ENCODE measurements at places on chromosomes 1 and 21. TPM values are rescaled to one million over a fixed set of nuclear protein-coding genes. Genes with fewer than 3 reads are reported as not detected.

DNA sequence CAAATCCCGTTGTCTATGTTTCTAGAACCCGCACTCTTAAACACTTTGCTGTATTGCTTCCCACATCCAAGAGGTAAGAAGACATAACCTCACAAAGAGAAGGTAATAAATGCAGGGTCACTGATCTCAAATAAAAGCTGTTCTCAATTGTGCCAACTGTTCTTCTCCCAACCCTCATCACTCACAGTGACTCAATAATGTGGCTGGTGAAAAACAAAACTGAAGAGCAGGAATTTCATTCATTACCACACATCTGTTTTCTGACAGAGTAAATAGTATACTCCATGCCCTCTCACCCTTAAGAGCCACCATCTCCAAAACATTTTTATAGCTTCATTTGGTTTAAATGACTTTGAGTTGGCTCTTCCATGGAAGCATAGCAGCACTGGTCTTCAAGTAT lies 6.2 kb upstream of the ERICH3 start:
- H3K27ac ChIP-seq: no peak overlapping the region
- no peaks in the 10 kb centered on the region for H3K4me1 ChIP-seq
- H3K27me3 ChIP-seq: no peaks in the 10 kb centered on the region
- no peak overlapping the region for H3K4me3 ChIP-seq

The A3GALT2 gene
- polyA plus RNA-seq: not detected

- no peaks in the 10 kb centered on the region for H3K36me3 ChIP-seq
- no peak overlapping the region for H3K27ac ChIP-seq
- no peak for DNase-seq
- no peak overlapping the region for H3K4me3 ChIP-seq
- H3K4me1 ChIP-seq: no peaks in the 10 kb centered on the region
These were observed 60.4 kb downstream of the ARHGEF10L start for GRCh38 chr1:17599954-17600300.

GRCh38 chr1:31548534-31548906 lies 27.8 kb upstream of the TINAGL1 start:
- H3K27me3 ChIP-seq: peaks cover 5% of the 10 kb centered on the region
- no peak overlapping the region for H3K27ac ChIP-seq
- no peak for DNase-seq
- H3K4me1 ChIP-seq: peaks cover 5% of the 10 kb centered on the region
- H3K4me3 ChIP-seq: no peak overlapping the region

- DNase-seq: no peak
- peaks cover 30% of the 10 kb centered on the region for H3K27me3 ChIP-seq
- no peaks in the 10 kb centered on the region for H3K36me3 ChIP-seq
- no peak overlapping the region for H3K4me3 ChIP-seq
These were observed 193.4 kb downstream of the PRDM2 start for GRCh38 chr1:13893409-13893821.

DNA sequence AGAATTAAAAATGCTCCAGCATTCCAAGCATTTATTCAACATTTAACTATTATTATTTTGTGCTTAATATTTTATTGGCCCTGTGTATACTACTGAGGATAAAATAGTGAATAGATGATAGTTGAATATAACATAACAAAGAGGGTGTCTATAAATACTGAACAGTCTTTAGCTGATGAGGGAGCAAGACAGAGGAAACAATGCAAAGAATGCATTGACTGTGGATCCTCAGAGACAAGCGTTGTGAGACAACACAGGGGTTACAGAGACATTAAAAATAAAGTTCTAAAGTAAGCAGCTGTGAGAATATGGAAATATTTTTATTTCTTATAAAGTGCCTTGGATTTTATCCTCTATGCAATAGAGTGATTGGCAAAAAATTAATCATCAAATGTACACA lies 1133.1 kb downstream of the PLA2G4A start:
- no peaks in the 10 kb centered on the region for H3K4me1 ChIP-seq
- no peak for DNase-seq
- no peak overlapping the region for H3K4me3 ChIP-seq
- H3K27ac ChIP-seq: no peak overlapping the region
- no peaks in the 10 kb centered on the region for H3K27me3 ChIP-seq
- H3K36me3 ChIP-seq: no peaks in the 10 kb centered on the region

GRCh38 chr1:192807211-192808162 lies 1.4 kb upstream of the RGS2 start:
- peaks cover 23% of the 10 kb centered on the region for H3K4me1 ChIP-seq
- H3K27ac ChIP-seq: peak overlapping the region; percentile 96
- H3K4me3 ChIP-seq: peak overlapping the region; percentile 99
- no peaks in the 10 kb centered on the region for H3K27me3 ChIP-seq
- peak; percentile 33 for DNase-seq
- no peaks in the 10 kb centered on the region for H3K36me3 ChIP-seq

- H3K27me3 ChIP-seq: no peaks in the 10 kb centered on the region
- no peaks in the 10 kb centered on the region for H3K4me1 ChIP-seq
- DNase-seq: no peak
These were observed 194.2 kb upstream of the NFIA start for GRCh38 chr1:60888126-60888525.

The LRRC71 gene
- polyA plus RNA-seq: not detected

DNA sequence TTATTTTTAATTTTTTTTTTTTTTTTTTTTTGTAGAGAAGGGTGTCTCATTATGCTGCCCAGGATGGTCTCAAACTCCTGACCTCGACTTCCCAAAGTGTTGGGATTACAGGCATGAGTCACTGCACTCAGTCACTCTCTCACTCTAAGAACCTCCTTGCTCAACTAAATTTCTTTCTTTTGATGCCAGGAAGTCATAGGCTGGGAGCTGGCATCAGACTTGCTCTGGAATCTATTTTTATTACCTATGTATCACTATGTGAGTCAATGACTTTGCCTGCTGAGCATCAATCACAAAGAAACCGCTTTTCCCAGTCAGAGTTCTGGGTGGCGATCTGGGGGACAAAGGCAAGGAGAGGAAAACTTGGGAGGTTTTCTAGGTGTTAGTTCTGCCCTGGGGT lies 35.5 kb upstream of the PARP1 start:
- H3K36me3 ChIP-seq: no peaks in the 10 kb centered on the region
- DNase-seq: no peak
- H3K4me1 ChIP-seq: peaks cover 33% of the 10 kb centered on the region
- H3K27ac ChIP-seq: no peak overlapping the region
- no peaks in the 10 kb centered on the region for H3K27me3 ChIP-seq
- no peak overlapping the region for H3K4me3 ChIP-seq

The KCNE2 gene
- not detected for polyA plus RNA-seq

GRCh38 chr1:113830039-113830438 lies 17.8 kb upstream of the RSBN1 start:
- H3K4me3 ChIP-seq: no peak overlapping the region
- DNase-seq: no peak
- H3K36me3 ChIP-seq: peaks cover 16% of the 10 kb centered on the region
- H3K27me3 ChIP-seq: no peaks in the 10 kb centered on the region
- no peak overlapping the region for H3K27ac ChIP-seq

The MTARC2 gene
- not detected for polyA plus RNA-seq

The PYHIN1 gene
- polyA plus RNA-seq: 110 TPM

The MRPL9 gene
- 132 TPM for polyA plus RNA-seq

DNA sequence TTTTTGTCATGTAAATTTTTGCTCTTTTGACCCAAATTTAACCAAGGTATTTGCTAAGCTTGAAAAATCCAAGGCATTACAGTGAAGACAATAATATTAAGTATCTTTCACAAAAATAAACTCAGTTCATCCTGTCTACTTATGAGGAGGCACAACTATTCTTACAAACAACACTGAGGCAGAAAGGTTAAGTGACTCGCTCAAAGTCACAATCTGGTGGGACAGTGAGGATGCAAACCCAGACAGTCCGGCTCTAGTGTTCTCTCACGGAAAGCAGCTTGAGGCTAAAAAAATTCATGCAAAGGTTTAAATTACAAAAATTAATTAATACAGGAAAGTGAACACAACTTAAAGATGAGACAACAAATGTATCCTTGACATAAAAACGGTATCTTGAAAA lies 125.3 kb downstream of the SIPA1L2 start:
- H3K4me3 ChIP-seq: no peak overlapping the region
- H3K4me1 ChIP-seq: no peaks in the 10 kb centered on the region
- H3K36me3 ChIP-seq: no peaks in the 10 kb centered on the region
- no peaks in the 10 kb centered on the region for H3K27me3 ChIP-seq
- no peak overlapping the region for H3K27ac ChIP-seq

The TTC4 gene
- 23.8 TPM for polyA plus RNA-seq

The SPRR2A gene
- polyA plus RNA-seq: not detected

DNA sequence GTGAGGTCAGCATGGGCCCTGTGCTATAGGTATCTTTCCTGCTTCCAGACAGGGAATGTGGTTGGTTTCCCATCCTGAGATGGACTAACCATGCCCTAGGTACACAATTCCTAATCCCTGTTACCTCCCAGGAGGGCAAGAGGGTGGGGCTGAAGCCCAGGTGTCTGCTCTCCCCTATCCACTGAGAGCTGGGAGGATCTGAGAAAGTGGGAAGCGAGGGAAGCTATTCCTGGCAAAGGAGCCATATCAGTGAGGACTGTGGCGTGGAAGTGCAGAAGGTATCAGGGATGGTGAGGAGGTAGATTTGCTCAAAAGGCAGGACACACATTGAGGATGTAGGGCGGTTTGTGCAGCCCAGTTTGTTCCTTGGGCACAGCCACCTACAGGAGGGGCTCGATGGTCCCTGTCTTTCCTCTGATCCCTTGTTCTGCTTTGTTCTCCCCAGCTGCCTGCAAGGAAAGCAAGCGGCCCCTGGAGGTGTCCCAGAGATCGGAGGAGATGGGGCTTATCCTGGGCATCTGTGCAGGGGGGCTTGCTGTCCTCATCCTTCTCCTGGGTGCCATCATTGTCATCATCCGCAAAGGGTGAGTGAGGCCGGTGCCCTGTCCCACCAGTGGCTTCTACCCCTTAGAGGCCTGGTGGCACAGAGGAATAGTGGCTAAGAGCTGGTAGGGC lies 48.1 kb downstream of the PTPRU start:
- H3K4me3 ChIP-seq: no peak overlapping the region
- DNase-seq: no peak
- no peaks in the 10 kb centered on the region for H3K36me3 ChIP-seq
- H3K27me3 ChIP-seq: no peaks in the 10 kb centered on the region

DNA sequence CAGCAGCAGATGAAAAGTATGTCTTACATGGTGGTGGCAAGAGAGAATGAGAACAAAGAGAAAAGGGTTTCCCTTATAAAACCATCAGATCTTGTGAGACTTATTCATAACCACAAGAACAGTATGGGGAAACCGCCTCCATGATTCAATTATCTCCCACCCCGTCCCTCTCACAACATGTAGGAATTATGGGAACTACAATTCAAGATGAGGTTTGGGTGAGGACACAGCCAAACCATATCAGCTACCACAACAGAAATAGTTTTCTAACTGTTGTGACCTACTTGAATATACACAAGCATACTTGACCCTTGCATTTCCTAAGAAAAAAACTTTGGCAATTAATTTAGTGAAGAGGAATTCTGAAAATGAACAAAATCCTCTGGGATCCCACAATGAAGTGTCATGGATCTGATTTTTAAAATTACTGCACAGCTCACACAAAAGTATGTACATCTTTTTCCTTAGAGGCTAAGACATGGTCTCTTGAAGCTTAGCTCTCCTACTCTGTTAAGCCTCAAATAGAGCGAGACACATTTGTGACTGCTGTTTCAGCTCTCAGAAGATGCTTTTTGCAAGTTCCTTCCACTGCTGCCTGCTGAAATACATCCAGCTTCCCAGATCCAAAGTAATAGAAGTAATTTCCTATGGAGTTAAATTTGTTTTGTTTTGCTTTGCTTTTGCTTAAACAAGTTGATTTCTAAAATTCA lies 265.8 kb downstream of the DPYD start:
- H3K36me3 ChIP-seq: no peaks in the 10 kb centered on the region
- no peak overlapping the region for H3K4me3 ChIP-seq
- no peak overlapping the region for H3K27ac ChIP-seq
- no peaks in the 10 kb centered on the region for H3K4me1 ChIP-seq
- H3K27me3 ChIP-seq: no peaks in the 10 kb centered on the region
- DNase-seq: no peak

The FCGR3A gene
- 44.6 TPM for polyA plus RNA-seq

GRCh38 chr1:175499595-175500382 lies 243.6 kb downstream of the TNR start:
- no peak for DNase-seq
- H3K27me3 ChIP-seq: no peaks in the 10 kb centered on the region
- H3K36me3 ChIP-seq: no peaks in the 10 kb centered on the region
- H3K4me3 ChIP-seq: no peak overlapping the region

DNA sequence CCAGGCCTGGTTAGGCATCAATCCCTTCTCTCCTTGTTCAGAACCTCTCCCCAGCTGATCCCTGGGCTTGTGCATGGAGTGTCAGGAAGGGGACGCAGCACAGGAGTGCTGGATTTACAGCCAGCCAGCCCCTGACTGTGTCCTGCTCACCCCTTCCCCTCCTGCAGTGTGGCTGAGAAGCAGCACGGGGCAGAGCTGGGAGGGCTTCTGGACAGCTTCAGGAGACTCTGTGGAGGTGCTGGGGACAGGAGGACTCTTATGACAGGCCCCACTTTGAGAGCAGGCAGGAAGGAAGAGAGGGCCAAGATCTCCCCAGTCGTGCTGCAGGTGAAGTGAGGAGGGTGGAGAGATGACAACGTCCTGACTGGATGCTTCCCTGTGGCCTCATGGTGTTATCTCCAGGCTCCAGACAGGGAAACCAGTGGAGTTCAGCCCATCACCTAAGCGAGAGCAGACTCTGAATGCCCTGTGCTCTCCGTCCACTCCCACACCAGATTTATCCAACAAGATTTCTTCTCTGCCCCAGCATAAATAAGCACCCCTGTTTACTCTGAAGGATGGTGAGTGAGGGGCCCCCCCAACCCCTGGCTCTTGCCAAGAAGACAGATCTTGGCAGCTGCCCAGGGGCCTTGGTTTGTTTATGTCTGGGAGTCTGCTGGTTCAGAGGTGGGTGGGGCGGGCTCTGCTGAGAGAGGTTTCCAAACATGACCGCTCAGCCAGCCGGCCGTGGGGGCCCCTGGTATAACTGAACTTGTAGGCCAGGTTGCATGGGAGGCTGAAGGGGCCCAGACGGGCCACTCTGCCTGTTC lies 21.3 kb downstream of the TMCC2 start:
- no peak for DNase-seq
- no peak overlapping the region for H3K4me3 ChIP-seq
- no peaks in the 10 kb centered on the region for H3K36me3 ChIP-seq
- no peak overlapping the region for H3K27ac ChIP-seq
- no peaks in the 10 kb centered on the region for H3K4me1 ChIP-seq

The PPOX gene
- 17.6 TPM for polyA plus RNA-seq

DNA sequence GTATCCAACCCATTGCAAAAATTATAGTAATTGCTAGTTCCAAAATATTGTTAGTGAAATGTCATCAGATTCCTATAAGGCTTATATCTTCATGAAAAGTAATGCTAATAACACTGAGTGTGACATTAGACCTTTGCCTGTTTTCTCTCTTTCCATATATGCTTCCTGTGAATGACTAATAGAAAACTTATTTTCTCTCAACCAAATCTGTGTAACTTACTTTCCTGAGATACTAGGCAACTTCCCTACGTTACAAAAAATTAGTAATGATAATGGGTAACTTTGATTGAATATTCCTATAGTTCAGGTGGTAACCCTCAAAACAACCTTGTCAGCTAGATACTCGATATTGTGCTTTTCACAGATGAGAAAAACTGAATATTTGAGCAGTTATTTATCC lies 124.2 kb upstream of the HNRNPU start:
- H3K36me3 ChIP-seq: no peaks in the 10 kb centered on the region
- no peak overlapping the region for H3K27ac ChIP-seq
- H3K4me1 ChIP-seq: no peaks in the 10 kb centered on the region
- no peaks in the 10 kb centered on the region for H3K27me3 ChIP-seq

GRCh38 chr21:39197448-39198233 lies 14.4 kb upstream of the PSMG1 start:
- H3K27me3 ChIP-seq: no peaks in the 10 kb centered on the region
- no peak overlapping the region for H3K27ac ChIP-seq
- H3K4me1 ChIP-seq: no peaks in the 10 kb centered on the region
- no peak overlapping the region for H3K4me3 ChIP-seq
- no peak for DNase-seq
- H3K36me3 ChIP-seq: peaks cover 33% of the 10 kb centered on the region

The CAPN8 gene
- polyA plus RNA-seq: not detected
